HT1080 (cell line): ENCODE measurements at places on chromosomes 3 and 15.

DNA sequence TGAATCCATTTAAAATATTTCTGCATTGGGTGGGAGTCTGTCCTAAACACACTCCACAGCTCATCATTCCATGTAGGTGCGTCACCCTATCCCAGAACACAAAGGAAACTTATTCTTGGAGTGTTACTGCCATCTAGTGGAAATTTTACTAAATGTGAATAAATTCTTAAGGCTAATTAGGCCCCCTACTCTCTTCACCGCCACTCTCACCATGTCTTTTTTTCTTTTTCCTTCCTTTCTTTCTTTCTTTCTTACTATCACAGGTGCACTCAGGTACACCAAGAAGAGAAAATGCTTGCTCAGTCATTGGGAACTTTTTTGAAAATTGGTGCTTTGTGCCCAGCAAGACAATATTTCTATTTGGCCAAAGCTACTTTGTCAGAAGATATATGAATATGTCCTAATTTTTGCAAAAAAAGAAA, 26.4 kb upstream of the ATP8B4 start:
- DNase-seq: peak; percentile 76

DNA sequence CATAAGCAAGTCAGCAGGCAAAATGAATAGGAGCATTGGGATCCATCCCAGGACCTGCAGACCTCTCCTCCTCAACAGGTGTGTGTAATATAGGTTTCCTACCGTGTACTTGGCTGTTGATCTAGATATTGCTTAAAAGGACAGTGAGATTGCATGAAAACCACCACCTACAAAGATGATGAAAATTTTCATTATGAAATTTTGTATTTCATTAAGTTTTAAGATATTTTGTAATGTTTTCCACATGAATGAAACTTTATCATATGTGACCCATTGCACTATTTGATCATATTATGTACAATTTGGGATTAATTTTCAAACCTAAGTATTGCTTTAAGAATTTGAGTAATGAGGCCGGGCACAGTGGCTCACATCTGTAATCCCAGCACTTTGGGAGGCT, 94.3 kb upstream of the TRPM1 start:
- no peak for DNase-seq

- peak; percentile 59 for DNase-seq
Measured at GRCh38 chr3:11245827-11246662, 26.2 kb upstream of the ATG7 start.

DNA sequence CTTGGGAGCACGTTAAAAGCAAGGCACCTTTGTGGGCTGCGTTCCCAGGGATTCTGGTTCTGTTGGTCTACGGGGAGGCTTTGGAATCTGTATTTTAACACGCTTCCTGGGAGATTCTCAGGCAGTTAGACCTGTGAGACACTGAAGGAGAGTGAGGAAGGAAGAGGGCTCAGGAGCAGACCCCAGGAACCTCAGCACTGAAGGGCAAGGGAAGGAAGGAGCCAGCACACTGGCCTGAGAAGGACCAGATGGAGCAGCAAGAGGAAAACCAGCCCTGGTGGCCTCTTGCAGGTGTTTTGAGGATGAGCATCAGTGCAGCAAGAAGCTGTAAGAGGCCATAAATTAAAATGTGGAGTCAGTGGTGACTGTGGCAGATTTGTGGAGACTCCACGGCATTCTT, 146.7 kb downstream of the RPLP1 start:
- no peak for DNase-seq

- peak; percentile 50 for DNase-seq
Measured at GRCh38 chr3:11379238-11379823, 107.1 kb downstream of the ATG7 start.

- DNase-seq: peak; percentile 47
Measured at GRCh38 chr3:34683851-34684250, 885.4 kb downstream of the PDCD6IP start.

- no peak for DNase-seq
Measured at GRCh38 chr15:46322753-46323152, 687.9 kb downstream of the SQOR start.

DNA sequence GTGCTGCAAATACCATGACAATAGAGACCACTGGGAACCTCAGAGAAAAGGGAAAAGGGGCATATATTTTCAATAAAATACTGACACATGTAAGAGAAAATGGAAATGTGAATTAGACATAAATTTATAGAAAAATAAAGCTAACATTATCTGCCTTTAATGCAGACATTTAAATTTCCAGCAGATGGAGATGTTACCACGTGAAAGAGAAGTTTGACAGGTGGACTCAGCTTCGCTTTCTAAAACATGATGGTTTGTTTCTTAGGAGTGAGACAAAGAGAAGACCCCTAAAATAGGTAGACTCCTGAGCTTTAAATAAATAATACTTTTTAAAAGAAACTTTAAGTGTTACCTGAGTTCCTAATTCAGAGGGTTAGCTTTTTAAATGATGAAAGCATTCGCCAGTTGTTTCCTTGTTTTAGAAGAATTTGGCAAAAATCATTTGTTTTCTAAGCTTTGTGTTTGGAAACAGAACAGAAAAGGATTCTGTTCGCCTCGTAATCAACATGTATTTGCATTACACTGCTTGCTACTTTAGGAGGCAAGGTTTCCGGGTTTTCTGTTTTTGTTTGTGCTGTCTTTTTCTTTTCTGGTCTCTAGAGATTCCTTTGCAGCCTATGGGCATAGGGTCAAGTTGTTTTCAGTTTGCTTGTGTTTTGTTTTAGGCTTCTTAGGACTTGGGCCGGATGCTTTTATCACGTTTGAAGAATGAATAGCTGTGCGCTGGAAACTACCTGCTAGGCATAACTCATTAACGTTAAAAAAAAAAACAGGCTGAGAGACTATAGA, 271.4 kb downstream of the THSD4 start:
- DNase-seq: no peak

DNA sequence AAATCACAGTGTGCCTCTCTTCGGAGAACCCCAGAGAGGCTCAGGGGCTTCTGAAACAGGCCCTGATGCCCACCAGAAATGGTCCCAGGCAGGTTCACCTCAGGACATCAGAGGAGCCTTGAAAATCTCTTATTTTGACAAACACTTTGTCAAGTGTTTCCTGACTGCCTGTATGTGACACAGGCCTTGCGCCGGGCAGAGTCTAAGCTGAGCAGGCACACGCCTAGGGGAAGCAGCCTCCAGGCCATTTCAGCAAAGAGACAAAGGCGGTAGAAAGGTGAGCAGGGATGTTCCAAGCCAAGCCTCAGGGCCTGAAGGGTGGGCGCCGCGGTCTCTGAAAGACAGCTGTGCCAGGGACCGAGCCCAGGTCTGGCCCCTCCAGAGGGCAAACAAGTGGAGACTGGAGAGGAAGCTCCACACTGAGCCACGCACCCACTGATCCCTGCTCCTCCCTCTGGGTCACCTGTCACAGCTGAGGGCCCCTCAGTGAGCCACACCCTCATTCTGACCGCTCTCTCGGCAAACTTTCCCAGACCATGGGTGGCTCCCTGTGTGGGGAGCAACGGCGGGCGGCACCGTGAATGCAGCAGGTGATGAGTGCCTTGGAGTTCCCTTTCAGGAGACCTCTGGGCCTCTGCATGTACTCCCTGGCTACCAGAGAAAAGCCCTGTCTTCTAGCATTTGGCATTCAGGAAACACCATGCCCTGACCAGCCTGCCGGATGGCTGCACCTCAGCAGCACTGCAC, 136.1 kb downstream of the ADAMTS17 start:
- DNase-seq: no peak

- DNase-seq: no peak
Measured at GRCh38 chr3:44421280-44421679, 56.2 kb downstream of the ZNF445 start.

GRCh38 chr3:13264468-13264795, 155.7 kb downstream of the NUP210 start:
- no peak for DNase-seq

DNA sequence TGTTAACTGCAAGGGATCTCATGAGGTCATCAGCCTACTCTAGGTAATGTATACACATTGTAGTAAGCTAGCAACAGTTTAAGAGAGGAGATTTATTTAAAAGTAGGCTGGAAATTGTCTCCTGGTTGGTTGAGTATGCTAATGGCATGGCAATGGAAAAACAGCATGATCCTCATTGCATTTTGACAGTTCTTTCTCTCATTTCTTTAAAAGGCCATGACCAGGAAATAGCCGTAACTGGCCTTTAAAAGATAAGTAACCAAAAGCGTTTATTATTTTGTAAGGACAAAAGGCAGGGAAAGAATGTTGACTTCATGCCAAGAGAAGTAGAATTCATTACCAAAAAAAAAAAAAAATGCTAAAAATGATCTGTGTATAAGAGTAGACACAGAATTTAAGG, 310.3 kb downstream of the FGF12 start:
- no peak for DNase-seq

DNA sequence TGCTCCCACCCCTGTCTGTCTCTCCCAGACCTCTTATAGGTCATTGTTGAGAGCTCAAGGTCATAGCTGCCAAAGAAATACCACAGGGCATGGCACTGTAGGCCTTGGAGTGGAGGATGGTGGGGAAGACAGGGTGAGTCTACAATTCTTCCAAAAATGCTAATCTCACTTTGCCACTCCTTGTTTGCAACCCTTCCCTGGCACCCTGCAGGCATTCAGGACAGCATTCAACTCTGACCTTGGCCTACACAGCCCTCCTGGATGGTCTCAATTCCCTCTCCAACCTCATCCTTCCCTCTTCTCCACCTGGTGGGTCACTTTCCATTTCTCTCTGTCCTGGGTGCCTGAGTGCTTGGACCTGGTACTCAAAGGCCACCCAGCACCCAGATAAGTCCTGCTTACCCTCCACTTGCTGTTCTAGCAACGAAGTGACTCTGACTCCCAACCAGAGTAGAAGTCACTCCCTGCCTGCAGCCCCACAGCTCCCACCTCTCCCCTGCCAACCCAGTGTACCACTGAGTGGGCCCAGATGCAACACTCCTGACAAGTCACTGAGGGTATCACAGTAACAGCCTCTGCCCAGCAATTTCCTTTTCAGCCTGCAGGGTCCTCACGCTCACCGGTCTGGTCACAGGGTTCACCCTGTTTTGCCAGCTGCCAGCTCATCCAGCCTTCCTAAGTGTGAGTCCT, 36.6 kb downstream of the AMOTL2 start:
- no peak for DNase-seq

- DNase-seq: no peak
Measured at GRCh38 chr15:42604894-42605744, 29.7 kb downstream of the STARD9 start.

DNA sequence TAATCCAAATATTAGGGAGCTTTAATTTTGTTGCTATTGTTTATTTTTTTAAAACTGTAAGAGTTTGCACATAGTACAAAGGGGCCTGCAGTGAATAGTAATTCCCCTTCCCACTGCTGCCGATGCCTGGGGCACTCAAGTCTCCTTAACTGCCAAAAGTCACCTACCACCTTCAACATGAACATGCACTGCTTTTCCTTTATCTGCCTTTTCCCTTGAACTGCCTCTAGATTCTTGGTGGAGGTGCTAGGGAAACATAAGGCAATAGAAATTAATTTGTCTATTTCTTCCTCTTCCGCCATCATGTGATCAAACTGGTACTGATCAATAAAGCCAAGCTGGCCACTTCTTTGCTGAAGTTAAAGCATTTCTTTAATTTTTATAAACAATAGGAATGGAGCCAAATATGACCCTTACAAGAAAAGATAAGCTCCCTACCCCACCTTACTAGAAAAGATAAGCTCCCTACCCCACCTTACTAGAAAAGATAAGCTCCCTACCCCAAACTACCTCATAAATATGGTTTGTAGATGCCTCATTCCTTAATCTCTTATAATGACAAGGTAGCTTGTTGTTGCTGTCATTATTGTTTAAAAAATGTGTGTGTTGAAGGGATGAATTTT, 17.4 kb upstream of the ACAP2 start:
- DNase-seq: no peak

DNA sequence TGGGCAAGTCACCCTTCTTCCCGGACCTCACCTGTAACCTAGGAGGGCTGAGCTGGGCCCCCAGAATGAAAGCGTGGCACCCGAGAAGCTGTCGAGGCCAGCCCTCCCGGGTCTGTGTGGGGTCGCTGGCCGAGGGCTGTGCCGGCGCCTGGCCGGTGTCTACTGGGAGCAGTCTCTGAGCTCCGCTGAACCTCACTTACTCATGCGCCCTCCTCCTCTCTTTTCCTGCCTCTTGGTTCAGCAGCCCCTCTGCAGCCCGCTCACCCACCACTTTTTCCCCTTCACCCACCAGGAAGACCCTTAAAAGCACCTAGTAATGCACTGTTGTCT, 419 bp downstream of the HYKK start:
- DNase-seq: no peak

- DNase-seq: no peak
Measured at GRCh38 chr15:64478863-64479262, 18.5 kb downstream of the ZNF609 start.
